ENCODE measurements at places on chromosomes 7 and 10.

- no peak for DNase-seq
Observed at GRCh38 chr7:26860361-26860760, 4.0 kb downstream of the SKAP2 start.

DNA sequence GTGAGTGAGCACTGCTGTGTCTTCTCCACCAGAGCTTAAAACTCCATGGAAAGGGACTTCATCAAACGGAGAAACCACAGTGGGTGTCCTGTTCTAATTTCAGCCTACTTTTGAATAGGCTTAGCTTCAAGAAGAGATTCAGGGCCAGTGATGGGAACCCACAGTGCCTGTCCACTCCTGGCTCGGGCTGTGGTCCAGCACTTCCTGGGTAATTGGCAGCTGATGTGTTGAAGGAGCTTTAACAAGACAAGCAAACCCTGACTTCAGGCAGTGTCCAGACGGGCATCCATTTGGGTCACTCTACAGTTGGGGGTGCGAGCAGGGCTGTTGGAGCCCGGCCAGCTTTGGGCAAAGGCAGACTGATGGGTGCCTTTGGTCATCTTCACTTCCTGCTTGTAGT is 14.5 kb downstream of the VWC2 start:
- no peak for DNase-seq

GRCh38 chr7:13327669-13328068 is 640.2 kb downstream of the ARL4A start:
- no peak for DNase-seq

DNA sequence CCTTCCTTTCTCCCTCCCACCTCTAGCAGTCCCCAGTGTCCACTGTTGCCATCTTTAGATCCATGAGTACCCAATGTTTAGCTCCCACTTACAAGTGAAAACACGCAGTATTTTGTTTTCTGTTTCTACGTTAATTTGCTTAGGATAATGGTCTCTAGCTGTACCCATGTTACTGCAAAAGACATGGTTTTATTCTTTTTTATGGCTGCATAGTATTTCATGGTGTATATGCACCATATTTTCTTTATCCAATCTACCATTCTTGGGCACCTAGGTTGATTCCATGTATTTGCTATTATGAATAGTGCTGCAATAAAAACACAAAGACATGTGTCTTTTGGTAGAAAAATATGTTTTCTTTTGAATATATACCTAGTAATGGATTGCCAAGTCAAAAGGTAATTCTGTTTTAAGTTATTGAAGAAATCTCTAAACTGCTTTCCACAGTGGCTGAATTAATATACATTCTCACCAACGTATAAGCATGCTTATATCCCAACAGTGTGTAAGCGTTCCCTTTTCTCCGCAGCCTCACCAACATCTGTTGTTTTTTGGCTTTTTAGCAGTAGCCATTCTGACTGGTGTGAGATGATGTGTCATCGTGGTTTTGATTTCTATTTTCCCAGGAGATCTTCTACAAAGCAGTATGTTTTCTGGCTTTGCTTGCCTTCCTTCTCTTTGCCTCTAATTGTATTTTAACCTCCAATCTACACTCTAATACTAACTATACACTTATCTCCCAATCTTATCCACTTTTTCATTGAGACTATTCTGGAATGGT is 179.5 kb upstream of the PHF14 start:
- DNase-seq = no peak

Measured in stimulated activated CD4-positive, alpha-beta T cell treated with anti-CD3 and anti-CD28 coated beads, Interleukin-15, amount 100 ng/mL, for 24 hours (primary cell).